Activated T-helper 2 cell treated with anti-CD3 and anti-CD28 coated beads, Interferon-gamma antibody, Interleukin-2, Interleukin-4, amounts not matched to agents 10 μg/mL and 5 μg/mL and 100 μg/mL, durations not matched to agents 14 hours and 24 hours and 36 hours (primary cell): ENCODE measurements at places on chromosomes 3 and 15. TPM values are rescaled to one million over a fixed set of nuclear protein-coding genes. Genes with fewer than 3 reads are reported as not detected.

DNA sequence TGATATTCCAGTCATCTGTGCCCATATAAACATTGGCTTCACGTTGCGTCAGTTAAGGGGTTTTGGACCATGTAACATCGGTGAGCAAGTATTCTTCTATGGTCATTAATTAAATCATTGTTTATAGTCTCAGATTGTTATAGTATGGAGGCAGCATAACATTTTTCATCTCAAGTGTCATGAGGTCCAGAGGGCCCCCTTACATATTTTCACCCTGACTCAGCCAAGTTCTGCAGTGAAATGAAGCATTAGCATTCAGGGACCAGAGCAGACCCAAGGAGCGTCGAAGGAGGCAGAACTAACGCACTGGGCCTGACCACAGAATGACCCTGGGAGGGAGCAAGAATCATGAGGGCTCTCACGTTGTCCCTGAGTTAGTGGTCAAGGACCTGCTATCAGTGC is 171.5 kb downstream of the LRTM1 start:
- H3K4me1 ChIP-seq = no peaks in the 10 kb centered on the region
- H3K27ac ChIP-seq = no peak overlapping the region
- H3K36me3 ChIP-seq = no peaks in the 10 kb centered on the region
- no peaks in the 10 kb centered on the region for H3K27me3 ChIP-seq
- no peak for DNase-seq
- H3K4me3 ChIP-seq = no peak overlapping the region

DNA sequence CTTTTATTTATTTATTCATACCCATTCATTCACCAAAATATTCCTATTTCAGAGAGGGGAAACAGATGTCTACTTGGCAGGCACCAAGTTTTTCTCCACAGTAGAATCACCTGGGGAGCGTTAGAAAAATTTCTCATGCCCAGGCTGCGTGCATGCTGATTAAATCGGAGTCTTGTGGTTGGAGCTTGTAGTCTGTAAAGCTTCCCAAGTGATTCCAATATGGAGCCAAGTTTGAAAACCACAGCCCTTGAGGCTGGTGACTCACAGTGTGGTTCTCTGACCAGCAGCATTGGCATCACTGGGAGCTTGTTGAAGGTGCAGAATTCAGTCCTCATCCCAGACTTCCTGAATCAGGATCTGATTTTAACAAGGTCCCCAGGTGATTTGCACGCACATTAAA is 49.7 kb downstream of the PDHB start:
- H3K27me3 ChIP-seq = no peaks in the 10 kb centered on the region
- peaks cover 26% of the 10 kb centered on the region for H3K4me1 ChIP-seq
- no peak for DNase-seq
- H3K36me3 ChIP-seq = peaks cover 50% of the 10 kb centered on the region
- H3K27ac ChIP-seq = no peak overlapping the region

DNA sequence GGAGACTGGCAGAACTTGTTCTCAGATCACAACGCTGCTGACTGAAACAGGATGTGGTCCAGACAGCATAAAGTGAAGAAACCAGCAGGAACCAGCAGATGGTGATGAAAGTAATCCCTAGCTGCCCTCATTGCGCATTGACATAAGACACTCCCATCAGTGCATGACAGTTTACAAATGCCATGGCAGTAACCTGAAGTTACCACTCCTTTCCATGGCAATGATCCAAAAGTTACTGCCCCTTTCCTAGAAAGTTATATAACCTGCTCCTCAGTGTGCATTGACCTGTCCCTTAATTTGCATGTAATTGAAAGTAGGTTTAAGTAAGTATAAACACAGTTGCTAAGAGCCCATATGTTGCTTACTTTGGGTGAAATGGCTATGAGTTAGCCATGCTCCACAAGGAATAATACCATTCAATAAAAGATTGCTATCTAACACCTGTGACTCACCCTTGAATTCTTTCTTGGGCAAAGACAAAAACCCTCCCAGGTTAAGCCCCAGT is 149.1 kb upstream of the CD96 start:
- no peak overlapping the region for H3K4me3 ChIP-seq
- H3K36me3 ChIP-seq = no peaks in the 10 kb centered on the region
- DNase-seq = no peak
- peaks cover 10% of the 10 kb centered on the region for H3K4me1 ChIP-seq

Gene THRB
- not detected in 2 replicates for total RNA-seq

Gene AMIGO3
- not detected in 2 replicates for total RNA-seq

Gene LYSMD2
- total RNA-seq = 4.0 and 5.8 TPM in 2 replicates

- no peak overlapping the region for H3K4me3 ChIP-seq
- no peak overlapping the region for H3K27ac ChIP-seq
- H3K36me3 ChIP-seq = no peaks in the 10 kb centered on the region
Measured at GRCh38 chr3:64306745-64307144, 81.5 kb upstream of the PRICKLE2 start.

Gene C3orf85
- not detected in 2 replicates for total RNA-seq

DNA sequence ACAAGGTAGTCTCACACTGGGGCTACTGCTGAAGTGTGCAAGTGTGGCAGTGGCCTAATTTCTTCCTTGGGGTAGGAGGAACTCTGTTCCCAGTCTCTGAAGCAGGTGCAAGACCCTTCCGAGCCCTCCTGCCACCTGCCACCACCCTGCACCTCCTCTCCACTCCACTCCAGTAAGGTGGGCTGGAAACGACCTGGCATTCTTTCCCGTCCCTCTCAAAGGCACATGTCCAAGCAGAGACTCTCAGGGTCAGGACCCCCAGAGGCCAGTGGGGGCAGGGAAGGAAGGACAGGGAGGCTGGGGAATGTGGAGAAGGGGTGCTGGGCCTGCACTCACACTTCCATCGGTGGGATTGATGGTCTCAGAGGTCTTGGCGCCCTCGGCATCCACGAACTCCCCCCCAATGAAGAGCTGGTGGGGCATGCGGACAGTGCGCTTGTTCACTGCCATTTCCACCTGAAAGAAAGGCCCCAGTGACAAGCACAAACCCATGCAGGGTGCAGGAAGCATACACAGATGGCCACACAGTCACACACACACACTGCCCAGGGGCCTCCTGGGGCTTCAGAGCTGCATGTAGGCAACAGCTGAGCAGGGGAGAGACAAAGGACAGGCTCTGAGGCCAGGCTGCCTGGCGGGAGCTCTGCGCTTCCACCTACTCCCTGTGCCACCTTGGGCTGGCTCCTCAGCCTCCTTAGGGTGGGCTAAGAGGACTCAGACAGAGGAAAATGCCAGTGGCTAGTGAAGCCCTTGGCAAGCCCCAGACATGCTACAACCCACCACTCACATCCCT is 43.8 kb downstream of the ALDH1L1 start:
- H3K27ac ChIP-seq = no peak overlapping the region
- peaks cover 15% of the 10 kb centered on the region for H3K27me3 ChIP-seq
- no peaks in the 10 kb centered on the region for H3K4me1 ChIP-seq
- H3K36me3 ChIP-seq = no peaks in the 10 kb centered on the region
- no peak overlapping the region for H3K4me3 ChIP-seq

DNA sequence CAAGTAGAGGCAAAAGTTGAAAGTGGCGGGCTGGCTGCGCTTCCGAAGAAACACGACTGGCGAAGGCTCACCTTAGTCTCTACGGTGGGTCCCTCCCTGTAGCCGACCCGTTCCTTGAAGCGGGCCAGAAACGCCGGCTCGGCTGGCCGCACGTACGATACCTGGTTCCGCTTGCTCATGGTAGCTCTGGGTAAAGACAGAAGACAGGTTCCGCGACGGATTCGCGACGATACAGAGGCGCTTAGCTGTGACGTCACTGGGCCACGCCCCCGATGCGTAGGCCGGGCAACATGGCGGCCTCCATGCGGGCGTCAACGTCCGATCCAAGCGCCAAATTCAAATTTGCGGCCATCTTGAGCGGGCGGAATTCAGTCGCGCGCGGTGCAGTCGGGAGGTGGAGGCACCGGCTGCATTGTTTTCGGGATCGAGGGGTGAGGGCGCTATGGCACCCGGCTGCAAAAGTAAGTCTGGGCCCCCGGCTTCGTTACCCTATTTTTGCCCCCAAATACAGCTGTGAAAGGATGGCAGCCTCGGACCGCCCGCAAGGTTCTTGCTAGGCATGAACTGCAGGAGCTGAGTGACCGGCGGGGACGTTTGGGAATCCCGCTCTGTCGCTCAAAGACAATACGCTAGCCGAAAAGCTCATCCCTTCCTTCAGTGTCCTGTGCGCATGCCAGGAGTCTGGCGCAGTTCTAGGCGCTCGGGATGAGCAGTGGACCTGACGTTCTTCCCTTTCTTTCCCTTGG is at the start of the genes KIAA1143 and KIF15:
Gene KIAA1143 (minus strand): TSS at position 196 of the 746 bp plus-strand sequence. CDS start 17 bp downstream, at position 179.
Gene KIF15 (plus strand): TSS at position 371 of the 746 bp plus-strand sequence. CDS start 72 bp downstream, at position 443.
- H3K4me1 ChIP-seq = peaks cover 22% of the 10 kb centered on the region
- DNase-seq = peak; percentile 94
- H3K27me3 ChIP-seq = no peaks in the 10 kb centered on the region
- peaks cover 76% of the 10 kb centered on the region for H3K36me3 ChIP-seq
- peak within 1 kb of the TSS; percentile 90 for H3K27ac ChIP-seq

DNA sequence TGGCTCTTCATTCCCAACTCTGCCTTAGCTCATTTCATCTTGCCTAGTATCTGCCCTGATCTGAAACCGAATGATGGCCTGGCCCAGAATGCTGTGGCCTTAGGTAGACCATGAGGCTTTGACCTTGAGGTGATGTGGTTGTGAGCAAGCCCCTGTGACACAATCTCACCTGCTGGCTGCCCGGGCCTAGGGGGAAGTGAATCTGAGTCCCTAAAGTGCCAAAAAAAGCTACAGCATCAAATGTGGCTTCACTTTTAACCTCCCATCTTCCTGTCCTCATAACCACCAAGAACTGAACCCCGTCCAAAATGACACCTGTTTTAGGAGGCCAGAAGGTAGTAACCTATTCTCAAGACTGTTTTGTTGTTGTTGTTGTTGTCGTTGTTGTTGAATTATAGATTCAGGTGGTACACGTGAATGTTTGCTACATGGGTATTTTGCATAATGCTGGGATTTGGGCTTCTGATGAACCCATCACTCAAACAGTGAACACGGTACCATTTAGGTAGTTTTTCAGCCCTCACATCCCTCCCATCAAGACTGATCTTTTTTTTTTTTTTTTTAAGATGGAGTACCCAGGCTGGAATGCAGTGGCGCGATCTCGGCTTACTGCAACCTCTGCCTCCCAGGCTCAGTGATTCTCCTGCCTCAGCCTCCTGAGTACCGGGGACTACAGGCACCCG is 54.6 kb downstream of the MCCC1 start:
- H3K4me3 ChIP-seq = no peak overlapping the region
- no peaks in the 10 kb centered on the region for H3K27me3 ChIP-seq
- H3K4me1 ChIP-seq = peaks cover 7% of the 10 kb centered on the region
- no peak overlapping the region for H3K27ac ChIP-seq
- H3K36me3 ChIP-seq = peaks cover 53% of the 10 kb centered on the region

Gene POPDC2
- 0.74 and 0.94 TPM in 2 replicates for total RNA-seq

Gene SERINC4
- 0.28 and 0.57 TPM in 2 replicates for total RNA-seq

GRCh38 chr3:113741620-113742019 is 4.4 kb downstream of the NAA50 start:
- no peak for DNase-seq
- H3K27ac ChIP-seq = no peak overlapping the region
- H3K27me3 ChIP-seq = no peaks in the 10 kb centered on the region

DNA sequence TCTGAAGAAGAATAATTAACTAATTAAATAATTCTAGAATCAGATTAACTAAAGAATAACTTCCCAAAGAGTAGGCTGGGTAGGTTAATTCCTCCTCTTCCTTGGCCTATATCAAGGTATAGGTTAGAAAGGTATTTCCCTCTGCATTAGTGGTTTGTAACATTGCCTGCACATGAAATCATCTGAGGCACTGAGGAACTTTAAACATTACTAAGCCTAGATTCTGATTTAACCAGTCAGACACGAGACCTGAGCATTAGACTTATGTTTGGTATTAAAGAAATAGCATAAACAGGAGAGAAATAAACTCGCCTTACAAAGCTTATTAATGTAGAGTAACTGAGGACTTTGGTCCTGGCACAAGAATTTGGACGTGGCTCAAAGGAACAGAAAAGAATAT is 84.2 kb downstream of the FGF7 start:
- no peak overlapping the region for H3K4me3 ChIP-seq
- H3K36me3 ChIP-seq = no peaks in the 10 kb centered on the region
- no peak for DNase-seq
